ENCODE measurements at places on chromosomes 3 and 15.

GRCh38 chr15:78365917-78366316 lies 25.8 kb downstream of the CRABP1 start:
- no peak for DNase-seq

DNA sequence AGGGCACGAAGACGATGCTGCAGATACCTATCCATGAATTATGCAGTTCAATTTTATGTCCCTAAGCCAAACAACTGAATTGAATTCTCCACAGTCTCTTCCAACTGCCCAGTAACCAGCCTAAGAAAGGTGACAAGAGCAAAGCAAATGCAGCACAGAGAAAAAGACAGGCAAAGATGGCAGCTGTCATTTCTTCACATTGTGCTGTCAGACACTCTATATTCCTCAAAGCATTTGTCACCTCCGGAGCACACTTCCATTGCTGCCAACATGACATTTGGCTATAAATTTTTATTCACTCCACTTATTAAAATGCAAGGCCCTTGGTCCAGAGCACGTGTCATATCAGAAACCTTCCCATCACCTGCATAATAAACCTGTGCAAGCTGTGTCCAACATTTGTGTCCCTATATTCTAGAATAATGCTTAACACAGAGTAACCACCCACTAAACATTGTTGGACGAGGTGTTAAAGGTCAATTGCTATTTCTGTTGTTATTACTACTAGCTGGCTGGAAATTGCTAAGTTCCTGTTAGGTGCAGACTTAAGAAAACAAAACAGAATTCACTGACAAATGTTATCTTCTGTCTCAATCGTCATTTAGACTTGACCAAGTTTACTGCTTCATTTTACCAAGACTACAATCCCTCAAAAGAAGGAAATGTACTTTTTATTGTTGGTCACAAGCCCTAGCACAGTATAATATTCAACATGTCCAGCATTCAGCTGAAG lies 89.7 kb downstream of the MAGI1 start:
- no peak for DNase-seq

GRCh38 chr3:39211332-39212130 lies 19.1 kb upstream of the XIRP1 start:
- no peak for DNase-seq

- DNase-seq, result no peak
Measured at GRCh38 chr3:197880491-197881269, 69.3 kb upstream of the RPL35A start.

- no peak for DNase-seq
Measured at GRCh38 chr15:42849836-42850235, 70.7 kb downstream of the TTBK2 start.

Data from activated effector memory CD4-positive, alpha-beta T cell treated with Interleukin-2 at 50 U/mL for 16 hours (primary cell).